Activated naive CD8-positive, alpha-beta T cell treated with anti-CD3 and anti-CD28 coated beads for 36 hours (primary cell): ENCODE measurements at places on chromosomes 5 and 9. TPM values are rescaled to one million over a fixed set of nuclear protein-coding genes. Genes with fewer than 3 reads are reported as not detected.

Gene ADRB2
- 0.23 TPM for total RNA-seq

Gene ALDH1A1
- not detected for total RNA-seq

Gene LCN9
- not detected for total RNA-seq

Gene SLC27A4
- total RNA-seq = 21.0 TPM

Gene FBLL1
- total RNA-seq = not detected

Gene IL13
- total RNA-seq = 0.72 TPM

Gene MAP1B
- 0.27 TPM for total RNA-seq

Gene HTR4
- not detected for total RNA-seq

Gene LCN1
- total RNA-seq = not detected

Gene DPP7
- total RNA-seq = 267 TPM

Gene SLC6A18
- total RNA-seq = not detected

Gene CENPP
- 27.0 TPM for total RNA-seq
